Thoracic aorta (tissue), 2 donors: ENCODE measurements at places on chromosomes 1 and 21.
A peak's percentile ranks its signal among the peaks of the same experiment; 100 is the strongest.

DNA sequence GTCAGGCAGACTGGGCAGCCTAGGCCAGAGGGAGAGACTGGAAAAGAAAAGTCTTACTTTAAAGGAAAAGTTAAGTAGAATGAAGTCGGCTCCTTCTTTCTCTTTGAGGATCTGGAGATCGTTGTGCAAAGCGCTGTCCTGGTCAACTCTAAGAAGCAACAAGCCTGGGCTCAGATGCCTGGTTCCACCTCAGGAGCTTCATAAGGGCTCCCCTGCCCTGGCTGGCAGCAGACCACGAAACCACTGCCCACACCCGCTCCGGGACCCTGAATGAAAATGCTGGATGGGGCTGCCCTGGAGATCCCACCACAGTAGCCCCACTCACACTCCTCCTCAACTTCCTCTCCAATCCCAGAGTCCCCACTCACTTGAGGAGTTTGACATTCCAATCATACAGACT is 6.4 kb downstream of the UBE2Q1 start:
- no peak for DNase-seq

DNA sequence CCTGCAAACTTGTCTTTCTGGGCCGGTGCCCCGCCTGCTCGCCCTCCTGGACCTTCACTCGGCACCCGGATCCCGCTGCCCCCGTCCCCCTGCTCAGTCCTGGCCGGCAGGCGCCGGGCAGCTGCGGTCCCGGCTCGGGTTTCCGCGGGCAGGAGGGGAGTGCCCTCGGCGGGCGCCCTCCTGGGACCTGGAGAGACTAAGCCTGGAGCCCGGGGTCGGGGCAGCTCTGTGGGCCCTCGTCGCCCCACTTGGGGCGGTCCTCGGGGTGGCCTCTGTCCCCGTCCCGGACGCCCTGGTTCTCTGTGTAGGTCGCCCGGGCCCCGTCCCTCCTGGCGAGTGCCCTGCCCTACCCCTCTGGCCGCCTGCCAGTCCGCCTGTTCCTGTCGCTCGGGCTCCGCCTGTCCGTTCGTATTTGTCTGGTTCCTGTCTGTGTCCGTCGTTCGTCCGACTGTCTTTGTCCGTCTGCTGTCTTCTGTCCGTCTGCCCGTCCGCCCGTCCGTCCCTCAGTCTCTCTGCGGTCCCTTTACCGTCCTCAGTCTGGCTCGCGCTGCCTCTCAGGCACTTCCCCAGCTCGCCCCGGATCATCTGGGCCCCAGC is 490 bp downstream of the SERINC2 start:
- DNase-seq = peak; percentile 29

DNA sequence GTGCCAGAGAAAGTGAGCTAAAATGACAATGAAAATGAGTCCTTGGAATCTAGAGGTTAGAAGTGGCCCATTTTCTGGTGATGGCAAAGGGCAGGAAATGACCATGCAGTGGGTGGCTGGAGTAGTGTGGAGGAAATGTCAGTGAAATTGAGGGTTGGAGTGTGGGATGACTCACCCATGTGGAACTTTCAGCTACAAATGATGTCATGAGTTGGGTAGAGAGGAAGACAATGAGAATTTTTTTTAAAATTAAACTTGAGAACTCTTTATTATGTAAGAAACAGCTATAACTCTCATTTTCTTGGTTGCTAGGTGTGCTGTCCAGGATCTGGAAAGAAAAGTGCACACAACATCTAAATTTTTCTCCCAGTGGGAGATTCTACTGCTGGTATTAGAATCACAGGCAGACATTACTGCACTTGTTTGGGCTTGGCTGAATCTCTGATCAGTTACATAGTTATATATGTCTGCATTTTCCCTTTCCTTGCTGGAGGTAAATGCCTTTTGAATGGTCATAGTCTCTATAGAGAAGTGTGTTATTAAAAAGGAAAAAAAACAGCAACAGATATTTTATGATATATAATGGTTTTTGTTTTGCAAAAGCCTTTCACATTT is 56.8 kb upstream of the GNG12 start:
- DNase-seq = no peak

DNA sequence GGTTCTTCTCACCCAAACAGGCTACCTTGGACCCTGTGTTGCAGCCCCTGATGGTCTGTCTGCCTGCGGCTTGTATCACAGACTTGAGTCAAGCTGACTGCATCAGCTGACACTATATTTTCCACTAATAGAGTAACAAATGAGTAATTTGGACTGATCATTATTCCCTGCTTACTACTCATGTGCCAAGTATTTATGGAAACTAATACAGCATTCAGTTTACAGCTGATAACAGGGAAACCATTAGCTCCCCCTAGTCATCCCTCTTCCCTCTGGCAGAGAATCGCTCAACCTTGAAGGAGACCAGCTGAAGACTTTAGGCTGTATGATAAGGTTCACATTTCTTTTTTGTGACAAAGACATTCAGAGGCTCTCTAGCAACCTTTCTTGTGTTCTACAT is 116.6 kb upstream of the SYT6 start:
- no peak for DNase-seq

DNA sequence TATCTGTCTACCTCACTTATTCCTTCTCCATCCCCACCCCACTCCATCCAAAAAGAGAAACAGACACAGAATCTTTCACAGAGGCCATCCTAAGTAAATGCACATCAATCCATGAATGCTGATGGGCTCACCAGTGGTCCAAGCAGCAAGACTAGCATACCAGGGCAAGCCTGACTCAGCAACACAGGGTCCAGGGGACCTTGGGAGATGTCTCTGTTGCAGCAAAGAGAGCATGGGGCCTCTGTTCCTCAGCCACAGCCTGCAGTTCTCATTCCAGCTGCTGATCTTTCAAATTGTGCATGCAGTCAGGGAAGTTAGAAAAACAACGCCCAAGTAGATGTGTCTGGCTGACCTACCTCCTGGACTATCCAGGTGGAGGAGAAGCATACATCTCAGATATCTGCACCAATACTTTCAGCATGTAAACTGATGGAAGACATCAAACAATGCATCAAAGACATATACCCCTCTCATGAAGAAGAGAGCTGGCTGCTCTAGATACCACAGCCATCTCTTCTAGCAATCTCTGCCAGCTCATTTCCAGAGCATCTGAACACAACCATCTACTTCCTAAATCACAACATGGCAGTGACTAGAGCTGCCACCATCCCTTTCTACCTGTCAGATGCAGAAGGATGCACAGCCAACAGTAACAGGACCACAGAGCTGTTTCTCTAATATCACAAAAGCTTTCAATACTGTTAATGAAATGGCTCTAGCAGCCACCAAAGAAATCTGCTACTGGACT is 54.5 kb downstream of the CD34 start:
- no peak for DNase-seq

- DNase-seq = no peak
Measured at GRCh38 chr1:38134294-38134755, 87.7 kb upstream of the POU3F1 start.

DNA sequence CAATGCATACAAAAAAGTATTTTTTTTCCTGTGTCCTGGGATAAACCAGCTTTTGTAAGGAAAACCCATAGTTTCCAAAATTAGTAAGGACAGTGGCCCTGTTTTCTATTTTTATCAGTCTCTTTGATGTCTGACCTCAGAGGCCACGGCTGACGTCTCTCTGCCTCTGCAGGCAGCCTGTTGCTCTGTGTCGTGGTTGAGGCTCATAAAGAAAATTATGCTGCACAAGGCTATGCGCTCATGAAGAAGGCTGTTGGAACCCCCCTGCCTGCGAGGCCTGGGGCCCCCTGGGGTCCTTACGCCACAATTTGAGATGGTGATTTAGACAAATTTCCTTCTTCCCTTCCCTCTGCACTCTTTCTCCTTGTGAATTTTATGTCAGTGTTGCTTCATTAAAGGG is 48.9 kb downstream of the AGPAT3 start:
- no peak for DNase-seq

DNA sequence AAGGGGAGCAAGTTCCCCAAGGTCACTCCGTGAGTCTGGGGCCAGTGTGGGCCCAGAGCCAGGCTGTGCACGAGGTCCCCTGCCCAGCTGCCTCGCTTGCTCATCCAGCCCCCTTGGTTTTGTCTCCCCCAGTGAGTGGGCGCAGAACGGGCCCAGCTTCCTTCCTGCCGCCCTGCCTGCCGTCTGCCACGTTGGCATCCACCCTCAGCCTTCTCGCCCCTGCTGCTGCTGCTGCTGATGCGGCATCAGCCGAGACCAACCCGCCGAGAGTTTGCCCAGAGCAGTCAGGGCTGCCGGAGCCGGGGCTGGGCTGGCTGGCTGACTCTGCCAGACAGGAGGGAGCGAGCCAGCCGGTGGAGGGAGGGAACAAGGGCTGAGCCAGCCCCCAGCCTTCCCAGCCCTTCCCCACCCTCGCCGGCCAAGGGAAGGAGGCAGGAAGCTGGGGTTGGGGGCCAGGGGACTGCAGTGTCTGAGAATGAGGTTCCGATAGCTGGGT is 31.4 kb upstream of the WASF2 start:
- DNase-seq = no peak

- DNase-seq = no peak
Measured at GRCh38 chr1:219220945-219221344, 47.3 kb downstream of the LYPLAL1 start.

- no peak for DNase-seq
Measured at GRCh38 chr21:32978331-32979270, 47.1 kb upstream of the OLIG2 start.

GRCh38 chr1:200951016-200951415 is 56.3 kb downstream of the INAVA start:
- no peak for DNase-seq

- DNase-seq = no peak
Measured at GRCh38 chr1:84719543-84720217, 29.4 kb upstream of the SSX2IP start.

DNA sequence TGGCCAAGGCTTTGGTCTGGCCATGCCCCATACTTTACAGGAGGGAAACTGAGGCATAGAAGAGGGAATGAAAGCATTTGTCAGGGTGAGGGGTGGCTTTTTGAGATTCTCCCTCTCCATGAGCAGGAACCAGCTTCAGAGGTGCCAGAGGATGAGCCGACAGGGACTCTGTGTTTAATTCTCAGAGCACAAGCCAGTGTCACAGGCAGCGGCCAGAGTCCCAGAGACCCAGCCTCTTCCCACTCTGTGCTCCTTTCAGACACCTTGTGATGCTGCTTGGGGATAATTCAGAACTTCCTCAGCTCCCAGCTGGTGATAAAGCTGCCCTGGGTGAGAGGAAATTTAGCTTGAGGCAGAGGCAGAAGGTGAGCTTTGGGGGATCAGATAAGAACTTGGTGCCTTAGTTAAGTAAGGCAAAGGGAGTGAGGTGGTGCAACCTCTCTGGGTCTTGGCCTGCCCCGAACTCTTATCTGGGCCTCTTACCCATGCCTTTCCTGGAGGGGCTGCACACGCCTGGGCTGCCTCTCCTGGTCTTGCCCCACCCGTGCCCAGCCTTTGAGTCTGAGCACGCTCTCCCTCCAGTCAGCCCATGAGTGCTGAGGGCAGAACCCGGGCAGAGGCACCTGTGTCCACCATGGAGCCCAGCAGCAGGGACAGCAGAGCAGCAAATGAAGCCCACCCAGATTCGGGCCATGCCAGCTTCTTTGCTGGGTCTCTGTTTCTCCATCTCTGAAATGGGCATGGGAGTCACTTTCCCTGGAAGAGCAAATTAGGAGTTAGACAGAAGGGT is 175.6 kb upstream of the C1orf174 start:
- DNase-seq = no peak
